ENCODE measurements at places on chromosomes 5 and 9.

DNA sequence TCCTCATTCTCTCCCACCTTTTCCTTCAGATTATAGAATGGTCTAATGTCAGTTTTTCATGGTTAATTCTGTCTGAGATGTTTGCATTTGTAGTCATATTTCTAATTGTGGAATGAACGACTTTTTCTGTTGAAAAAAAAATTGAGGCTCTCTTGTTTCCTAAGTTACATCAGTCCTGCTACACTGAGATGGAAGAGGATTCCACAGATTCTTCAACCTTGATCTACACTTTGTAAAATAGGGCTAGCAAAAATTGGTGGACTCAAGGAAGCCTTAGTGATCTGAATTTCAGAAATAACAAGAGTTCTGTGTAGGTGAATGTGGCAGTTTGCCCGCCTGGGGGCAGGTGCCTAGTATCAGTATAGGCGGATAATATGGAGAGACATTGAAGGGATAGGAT, 51.9 kb downstream of the ERBIN start:
- DNase-seq = no peak

DNA sequence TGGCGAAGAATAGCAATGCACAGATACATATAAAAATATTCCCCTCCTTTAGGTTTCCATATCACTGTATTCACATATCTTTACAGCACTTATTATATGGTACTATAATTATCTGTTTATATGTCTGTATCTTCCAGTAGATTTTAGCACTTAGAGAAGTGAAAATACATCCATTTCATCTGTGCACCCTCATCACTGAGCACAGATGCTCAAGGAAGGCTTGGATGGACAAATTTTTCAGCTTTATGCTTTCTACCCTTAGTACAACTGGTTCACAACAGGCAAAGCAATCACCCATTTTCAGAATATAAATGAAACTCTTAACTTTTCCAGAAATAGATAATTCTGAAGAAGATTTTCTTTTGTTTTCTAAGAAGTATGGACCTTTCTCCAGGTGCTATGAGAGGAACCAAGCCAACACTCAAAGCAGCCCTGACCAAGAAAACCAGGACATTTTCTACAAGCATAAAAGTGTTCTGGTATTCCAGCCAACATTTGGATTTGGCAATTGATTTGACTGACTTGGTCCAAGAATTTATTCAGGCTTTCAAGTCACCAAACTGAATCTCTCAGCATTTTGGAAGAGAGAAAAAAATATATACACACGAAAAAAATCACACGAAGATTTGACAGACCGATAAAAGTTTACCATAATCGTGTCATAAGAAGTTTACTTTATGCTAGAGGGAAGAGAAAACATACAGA, 170.2 kb upstream of the CD180 start:
- no peak for DNase-seq

- no peak for DNase-seq
Observed at GRCh38 chr5:18920966-18921365, 1067.0 kb downstream of the CDH18 start.

DNA sequence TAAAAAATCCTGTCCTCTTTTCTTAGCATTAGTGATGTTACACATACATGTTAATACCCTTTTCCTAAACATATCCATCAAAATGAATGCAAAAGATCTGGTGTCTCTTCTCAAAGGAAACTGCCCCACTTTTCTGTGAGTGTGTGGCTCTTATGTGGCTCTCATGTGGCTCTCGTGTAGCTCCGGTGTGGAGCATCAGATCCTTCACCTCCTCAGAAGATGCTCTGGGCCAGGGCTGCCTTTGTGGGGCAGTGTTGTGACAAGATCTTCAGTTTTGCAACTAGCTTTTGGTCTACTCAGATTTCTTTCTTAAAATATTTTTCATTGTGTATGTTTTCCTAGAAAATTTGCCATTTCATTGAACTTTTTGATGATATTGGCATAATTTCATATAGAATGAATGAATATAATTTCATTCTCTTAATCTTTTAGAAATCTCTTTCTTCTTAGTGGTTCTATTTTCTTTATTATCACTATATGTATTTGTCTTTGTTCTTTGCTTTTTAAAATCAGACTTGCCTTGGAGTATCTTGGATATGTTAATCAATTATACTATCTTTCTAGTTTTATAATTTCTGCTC, 19.4 kb downstream of the GARNL3 start:
- no peak for DNase-seq

DNA sequence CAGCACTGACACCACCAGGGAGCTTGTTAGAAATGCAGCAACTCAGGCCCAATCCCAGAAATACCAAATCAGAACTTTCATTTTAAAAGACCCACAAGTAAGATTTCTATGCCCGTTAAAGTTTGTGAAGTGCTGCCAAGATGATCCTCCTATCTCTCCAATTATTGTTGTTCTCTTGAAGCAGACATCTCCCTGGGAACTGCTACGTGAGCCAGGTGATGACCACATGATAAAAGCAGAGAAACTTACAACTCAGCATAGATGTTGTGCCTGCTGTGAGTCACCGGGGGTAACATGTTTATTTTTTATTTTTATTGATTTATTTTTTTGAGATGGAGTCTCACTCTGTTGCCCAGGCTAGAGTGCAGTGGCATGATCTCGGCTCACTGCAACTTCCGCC, 34.4 kb downstream of the GCNT4 start:
- no peak for DNase-seq

GRCh38 chr5:133247881-133248624, 196.2 kb downstream of the HSPA4 start:
- peak; percentile 37 for DNase-seq

- DNase-seq = no peak
Observed at GRCh38 chr9:99235926-99236634, 14.0 kb downstream of the SEC61B start.

GRCh38 chr5:82466986-82467561, 188.9 kb upstream of the RPS23 start:
- DNase-seq = no peak

- DNase-seq = no peak
Observed at GRCh38 chr5:18736051-18736398, 1101.8 kb downstream of the TAF11L14 start.

GRCh38 chr9:108436448-108436847, 419.3 kb downstream of the ACTL7B start:
- no peak for DNase-seq

DNA sequence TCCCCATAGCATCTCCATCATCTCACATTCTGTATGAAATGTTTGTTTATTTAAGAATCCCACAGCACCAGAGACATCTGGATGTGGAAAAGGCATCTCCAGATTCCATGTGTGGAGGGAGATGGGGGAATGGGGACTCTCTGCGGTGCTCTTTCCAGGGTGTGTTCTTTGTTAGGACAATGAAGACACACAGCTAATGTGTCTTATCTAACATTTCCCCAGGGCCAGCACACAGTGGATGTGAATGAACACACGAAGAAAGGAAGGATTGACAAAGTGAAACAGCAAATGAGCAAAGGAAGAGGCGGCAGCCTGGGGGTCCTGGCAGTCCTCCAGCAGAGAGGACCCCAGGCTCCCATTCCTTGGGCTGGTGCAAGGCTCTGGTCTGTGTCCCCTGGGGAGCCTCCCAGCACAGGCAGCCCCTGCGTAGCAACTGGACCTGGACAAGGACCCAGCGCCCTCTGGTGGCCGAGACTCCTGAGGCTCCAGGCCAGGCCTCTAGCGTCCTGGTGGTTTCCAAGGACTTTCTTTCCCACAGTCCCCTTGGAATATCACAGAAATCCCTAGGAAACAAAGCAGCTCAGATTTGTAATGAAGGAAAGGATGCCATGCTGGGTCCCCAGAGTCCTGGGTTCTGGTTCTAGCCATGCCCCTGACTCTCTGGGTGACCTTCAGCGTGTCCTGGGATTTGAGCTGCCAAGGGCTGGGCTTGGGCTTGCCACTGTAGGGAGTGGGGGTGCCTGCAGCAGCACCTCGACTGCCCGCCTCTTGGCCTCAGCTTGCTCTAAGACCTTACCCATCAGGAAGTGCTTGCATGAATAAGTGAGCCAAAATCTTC, 3.5 kb upstream of the PDLIM7 start:
- peak; percentile 94 for DNase-seq

DNA sequence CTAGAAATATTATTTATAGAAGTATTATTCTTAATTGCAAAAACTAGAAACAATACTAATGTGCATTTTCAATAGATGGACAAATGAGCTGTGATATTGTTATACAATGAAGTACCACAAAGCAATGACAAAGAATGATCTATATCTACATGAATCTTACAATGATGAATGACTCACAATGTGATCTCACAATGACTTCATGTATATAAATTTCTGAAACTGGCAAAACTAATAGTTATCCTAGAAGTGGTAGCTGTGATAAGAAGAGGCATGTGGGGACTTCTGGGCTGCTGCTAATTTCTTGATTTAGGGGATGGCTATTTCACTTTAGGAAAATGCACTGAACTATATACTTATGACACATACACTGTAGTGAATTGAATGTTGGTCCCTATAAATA, 396.0 kb upstream of the ZNF608 start:
- no peak for DNase-seq

GRCh38 chr5:53099546-53099945, 10.0 kb downstream of the MOCS2 start:
- no peak for DNase-seq

- DNase-seq = no peak
Observed at GRCh38 chr9:15778861-15779260, 226.0 kb downstream of the CCDC171 start.

- DNase-seq = no peak
Observed at GRCh38 chr9:114202396-114202795, 47.1 kb downstream of the COL27A1 start.

DNA sequence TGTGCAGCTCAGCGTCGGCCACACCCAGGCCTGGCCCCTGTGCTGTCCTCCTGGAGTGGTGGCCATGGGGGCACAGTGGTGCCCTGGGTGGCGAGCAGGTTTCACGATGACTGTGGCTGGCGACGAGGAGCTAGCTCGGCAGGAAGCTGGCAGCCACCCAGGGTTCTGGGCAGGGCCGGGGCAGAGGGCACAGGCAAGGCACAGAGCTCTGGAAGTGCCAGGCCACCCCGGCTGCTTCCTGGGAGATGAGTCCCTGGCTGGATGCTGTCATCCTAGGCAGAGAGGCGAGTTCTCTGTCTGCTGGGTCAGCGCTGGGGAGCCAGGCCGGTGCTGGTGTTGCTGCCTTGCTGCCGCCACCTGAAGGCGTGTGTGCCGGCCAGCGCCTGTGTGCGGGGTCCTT, 51.7 kb downstream of the RXRA start:
- DNase-seq = peak; percentile 87

DNA sequence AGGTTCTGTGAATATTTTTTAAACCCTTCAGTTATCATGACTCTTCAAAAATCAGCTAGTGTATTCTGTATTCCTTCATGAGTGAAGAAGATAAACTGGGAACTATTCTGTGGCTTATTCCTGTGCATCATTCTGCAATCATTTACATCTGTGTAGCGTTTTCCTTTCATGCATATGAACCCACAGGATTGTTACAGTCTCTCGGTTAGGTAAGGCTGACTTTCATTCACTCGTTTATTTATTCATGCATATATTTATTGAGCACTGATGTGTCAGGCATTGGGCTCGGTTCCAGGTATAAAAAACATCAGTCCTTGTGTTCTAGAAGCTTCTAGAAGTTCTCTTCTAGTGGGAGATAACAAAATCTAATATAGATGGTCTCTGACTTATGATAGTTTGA, 318.4 kb downstream of the MAN2A1 start:
- no peak for DNase-seq

DNA sequence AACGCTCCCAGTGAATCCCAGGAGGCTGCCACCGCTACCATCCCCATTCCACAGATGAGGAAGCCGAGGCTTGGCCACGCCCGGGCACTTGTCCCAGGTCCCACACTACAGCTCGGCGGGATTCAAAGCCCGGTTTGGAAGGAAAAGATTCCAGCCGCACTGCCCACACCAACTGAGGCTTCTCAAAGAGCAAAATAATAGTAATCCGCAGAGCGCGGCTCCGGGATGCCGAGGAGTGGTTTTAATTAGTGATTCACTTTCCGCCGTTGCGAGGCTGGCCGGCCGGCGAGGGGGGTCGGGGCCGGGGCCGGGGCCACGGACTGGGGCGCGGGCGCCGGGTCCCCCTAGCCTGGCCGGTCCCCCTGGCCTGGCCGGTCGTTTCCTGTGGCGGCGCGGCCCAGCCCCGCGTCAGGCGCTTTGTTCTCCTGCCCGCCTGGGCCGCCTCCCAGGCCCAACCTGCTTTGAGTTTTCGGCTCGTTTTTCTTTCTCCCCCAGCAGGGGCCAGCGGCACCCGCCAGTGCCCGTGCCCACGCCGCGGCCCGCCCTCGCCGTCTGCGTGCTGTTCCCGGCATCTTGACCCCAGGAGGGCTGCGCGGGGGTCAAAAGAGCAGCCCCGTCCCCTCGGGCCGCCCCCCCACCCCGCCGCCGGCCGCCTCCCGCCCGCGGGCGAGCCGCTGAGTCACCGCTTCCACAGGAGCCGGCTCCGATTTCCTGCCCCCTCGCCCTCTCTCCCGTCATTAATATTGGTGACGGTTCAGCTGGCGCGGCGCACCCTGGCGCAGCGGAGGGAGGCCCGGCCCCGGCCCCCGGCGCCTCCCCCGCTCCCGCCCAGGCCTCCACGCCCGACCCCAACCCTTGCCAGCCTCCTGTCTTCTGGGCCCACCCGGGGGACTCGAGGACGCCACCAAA, 31.2 kb downstream of the FGF18 start:
- peak; percentile 57 for DNase-seq

GRCh38 chr9:30575218-30575617, 1809.2 kb upstream of the ACO1 start:
- DNase-seq = no peak

GRCh38 chr9:4235871-4236804, 63.7 kb downstream of the GLIS3 start:
- DNase-seq = no peak

GRCh38 chr5:1005249-1005851, 3.3 kb upstream of the NKD2 start:
- DNase-seq = no peak

- DNase-seq = no peak
Observed at GRCh38 chr9:83636813-83637212, 13.9 kb downstream of the IDNK start.

GRCh38 chr5:101012880-101013279, 109.8 kb upstream of the ST8SIA4 start:
- no peak for DNase-seq

GRCh38 chr9:72144756-72145492, 4.3 kb upstream of the GDA start:
- DNase-seq = no peak

GRCh38 chr9:123262338-123262737, 6.0 kb downstream of the STRBP start:
- DNase-seq = no peak

DNA sequence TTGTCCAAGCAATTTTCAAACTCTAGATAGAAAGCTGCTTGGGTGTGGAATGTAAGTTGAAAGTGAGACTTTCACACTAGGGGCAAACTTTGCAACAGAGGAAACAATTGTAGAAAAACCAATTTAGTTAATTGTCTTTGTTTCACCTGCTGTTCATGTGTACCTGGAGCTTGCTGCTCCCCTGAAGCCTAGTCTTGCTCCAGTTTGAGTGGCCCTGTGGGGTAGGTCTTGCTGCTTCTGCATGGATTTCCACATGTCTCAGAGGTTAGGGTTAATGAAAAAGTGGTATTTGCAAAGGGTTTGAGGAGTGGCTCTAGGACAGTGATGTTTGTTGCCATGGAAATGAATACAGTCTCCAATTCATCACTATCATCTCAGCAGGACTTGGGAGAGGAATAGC, 182.2 kb downstream of the FSTL4 start:
- DNase-seq = no peak

GRCh38 chr5:16903480-16904300, 32.4 kb downstream of the MYO10 start:
- DNase-seq = no peak
